BJ (cell line): ENCODE measurements at places on chromosomes 16 and 17. TPM values are rescaled to one million over a fixed set of nuclear protein-coding genes. Genes with fewer than 3 reads are reported as not detected.

PMP22 gene
- 122 and 208 TPM in 2 replicates for polyA plus RNA-seq

C17orf50 gene
- not detected in 2 replicates for polyA plus RNA-seq

P2RX5 gene
- polyA plus RNA-seq, result 5.0 and 6.5 TPM in 2 replicates

FBXW10 gene
- polyA plus RNA-seq, result 0.10 and 0.12 TPM in 2 replicates

GCGR gene
- polyA plus RNA-seq, result not detected in 2 replicates

MT4 gene
- polyA plus RNA-seq, result not detected in 2 replicates

HDAC5 gene
- 46.4 and 102 TPM in 2 replicates for polyA plus RNA-seq

KRTAP4-1 gene
- 0.12 TPM in 1 of 2 replicates, not detected in the other for polyA plus RNA-seq

HEATR9 gene
- not detected in 2 replicates for polyA plus RNA-seq

TBC1D10B gene
- 11.3 and 16.5 TPM in 2 replicates for polyA plus RNA-seq
